ENCODE measurements at places on chromosomes 12 and 14.

DNA sequence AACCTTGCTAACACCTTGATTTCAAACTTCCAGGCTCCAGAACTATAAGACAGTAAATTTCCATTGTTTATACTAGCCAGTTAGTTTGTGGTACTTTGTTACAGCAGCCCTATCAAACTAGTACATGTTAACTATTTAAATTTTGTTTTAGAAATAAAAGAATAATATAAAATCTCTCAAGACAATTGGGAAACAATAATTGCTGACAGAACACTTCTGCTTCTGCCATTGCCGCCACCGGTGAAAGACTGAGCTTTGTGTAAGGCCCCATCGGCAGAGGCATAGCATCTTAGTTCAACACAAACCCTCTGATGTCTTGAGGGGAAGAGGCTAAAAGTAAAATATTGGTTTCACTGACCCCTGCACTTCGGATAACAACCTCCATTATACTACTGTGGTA lies 1607.1 kb upstream of the SEL1L start:
- DNase-seq: no peak

GRCh38 chr12:30874455-30875321 lies 51.9 kb upstream of the TSPAN11 start:
- no peak for DNase-seq

DNA sequence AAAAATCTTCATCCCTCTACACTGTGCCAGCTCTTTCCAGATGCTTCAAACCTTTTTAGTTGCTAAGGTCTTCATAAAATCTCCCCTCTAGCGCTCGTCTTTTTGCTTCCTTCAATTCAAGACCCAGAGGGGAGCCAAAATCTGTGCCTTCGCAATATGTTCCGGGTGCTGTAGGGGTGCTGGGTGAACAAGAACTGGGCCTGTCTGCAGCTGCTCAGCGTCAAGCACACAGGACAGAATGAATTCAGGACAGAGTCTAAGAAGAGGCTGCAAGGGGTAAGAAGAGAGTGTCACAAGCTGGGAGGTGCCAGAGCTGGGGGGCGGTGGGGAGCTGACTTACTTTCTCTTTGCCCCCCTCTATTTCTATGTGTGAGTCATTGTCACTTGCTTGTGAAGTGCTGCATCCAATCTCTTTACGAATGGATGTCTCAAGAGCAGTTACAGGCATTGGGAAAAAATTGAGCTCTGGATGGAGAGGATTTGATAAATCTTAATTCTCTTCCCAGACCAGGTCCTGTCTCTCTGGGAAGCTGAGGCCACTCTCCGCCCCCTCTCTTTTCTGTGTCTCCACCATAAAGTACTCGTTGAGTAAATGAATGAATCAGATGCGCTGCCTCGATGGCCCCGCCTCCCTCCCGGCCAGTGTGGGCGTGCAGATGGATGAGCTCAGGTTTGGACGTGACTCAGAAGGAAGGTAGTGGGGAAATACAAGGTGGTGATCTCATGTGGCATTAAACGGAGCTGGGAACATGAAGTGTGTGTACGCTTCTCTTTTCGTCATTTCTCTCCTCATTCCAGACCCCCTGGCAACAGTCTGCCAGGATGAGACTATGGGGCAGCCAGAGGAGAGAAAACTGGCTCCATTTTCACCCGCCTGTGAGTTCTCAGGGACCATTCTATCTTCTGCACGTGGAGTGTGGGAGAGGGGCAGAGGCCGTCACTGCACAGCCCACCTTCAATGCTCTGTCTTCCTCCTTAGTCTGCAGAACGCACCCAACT lies 91.3 kb downstream of the TSPAN9 start:
- peak; percentile 35 for DNase-seq

DNA sequence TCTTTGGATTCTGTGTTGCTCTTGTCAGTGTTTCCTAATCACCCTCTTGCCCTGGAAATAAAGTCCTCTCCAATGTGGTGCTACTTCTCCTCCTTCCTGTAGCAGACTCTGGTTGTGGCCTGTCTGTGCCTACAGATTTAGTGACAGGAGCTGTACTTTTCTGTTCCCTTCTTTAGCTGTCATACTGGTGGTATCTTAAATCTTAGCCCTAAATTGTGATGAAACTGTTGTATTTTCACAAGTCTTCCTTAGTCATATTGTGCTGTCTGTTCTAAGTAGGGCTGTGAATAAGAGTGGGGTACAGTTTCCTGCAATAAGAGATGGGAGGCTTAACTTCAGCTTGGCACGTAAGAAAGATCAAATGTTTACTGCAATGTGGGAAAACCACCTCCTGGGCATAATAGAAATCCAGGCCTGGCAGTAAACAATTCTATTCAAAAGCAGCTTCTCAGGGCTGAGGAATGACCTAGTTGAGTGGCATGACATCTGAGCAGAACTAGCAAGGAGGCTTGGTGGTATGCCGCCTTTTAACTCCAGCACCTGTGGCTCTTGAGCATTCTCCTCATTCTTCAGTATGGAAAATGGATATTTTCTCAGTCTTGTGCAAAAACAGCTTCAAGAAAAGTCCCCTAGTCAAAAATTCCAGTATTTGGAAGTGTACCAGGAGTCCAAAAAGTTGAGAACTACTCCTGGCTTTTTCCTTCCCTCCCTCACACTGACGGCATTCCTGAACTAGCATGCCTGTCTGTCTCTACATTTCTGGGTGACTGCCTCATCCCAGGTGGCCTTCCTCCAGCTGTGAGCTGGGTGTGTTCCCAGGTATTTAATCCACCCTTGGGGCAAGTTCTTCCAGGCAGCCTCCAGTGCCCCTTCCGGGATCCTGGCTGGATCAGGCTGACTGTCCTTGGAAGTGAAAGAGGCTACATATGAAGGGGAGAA lies 19.5 kb downstream of the ANO6 start:
- no peak for DNase-seq

GRCh38 chr12:71972441-71973074 lies 33.9 kb downstream of the TPH2 start:
- DNase-seq: no peak

DNA sequence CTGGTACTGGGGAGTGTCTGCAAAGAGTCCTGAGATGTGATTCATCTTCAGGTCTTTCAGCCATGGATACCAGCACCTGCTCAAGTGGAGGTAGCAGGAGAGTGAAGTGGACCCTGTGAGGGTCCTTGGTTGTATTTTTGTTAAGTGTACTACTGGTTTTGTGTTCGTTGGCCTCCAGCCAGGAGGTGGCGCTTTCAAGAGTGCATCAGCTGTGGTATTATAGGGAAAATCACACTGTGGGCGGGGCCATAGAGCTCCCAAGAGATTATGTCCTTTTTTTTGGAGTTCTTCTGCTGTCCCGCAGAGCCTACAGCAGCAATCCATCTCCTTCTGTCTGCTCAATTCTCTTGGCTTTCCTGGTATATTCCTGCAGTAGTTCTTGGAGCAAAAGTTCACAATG lies 66.8 kb downstream of the SPATA7 start:
- DNase-seq: no peak

DNA sequence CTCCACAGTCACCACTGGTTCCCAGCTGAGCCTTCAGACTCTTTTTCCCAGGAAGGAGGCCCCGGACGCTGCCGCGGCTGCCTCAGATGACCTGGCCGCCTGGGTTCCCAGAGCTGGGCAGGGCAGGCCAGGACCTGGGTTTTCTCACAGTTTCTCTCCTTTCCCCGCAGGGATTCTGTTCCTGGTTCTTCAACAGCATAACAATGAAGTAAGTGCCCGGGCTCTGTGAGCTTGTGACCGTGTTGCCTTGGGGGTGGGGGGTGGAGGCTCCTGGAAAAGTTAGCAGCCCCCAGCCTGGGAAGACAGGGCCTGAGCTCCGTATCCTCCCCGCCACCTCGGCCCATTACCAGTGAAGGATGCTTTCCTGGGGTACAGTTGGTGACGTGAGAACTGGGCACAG lies 43.7 kb downstream of the TMEM63C start:
- DNase-seq: no peak

DNA sequence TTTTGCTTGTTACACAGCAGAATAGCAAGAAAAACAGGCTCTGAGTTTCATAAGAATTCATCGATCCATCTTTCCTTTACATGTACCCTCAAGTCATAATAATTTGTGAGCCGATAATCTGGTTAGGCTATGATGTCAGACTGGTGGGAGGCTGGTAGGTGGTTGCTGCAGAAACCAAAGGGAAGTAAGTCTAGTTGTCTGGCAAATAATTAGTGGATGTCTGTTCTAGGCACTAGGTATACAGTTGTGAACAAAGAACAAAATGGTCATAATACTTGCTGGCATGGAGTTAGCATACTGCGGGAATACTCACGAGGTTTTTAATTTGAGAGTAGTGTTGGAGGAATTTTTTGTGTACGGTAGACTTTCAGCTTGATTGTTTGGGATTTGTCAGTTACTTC lies 8.8 kb downstream of the SUSD6 start:
- no peak for DNase-seq

- DNase-seq: no peak
These were observed 10.0 kb downstream of the CAPZA3 start for GRCh38 chr12:18747895-18748294.

DNA sequence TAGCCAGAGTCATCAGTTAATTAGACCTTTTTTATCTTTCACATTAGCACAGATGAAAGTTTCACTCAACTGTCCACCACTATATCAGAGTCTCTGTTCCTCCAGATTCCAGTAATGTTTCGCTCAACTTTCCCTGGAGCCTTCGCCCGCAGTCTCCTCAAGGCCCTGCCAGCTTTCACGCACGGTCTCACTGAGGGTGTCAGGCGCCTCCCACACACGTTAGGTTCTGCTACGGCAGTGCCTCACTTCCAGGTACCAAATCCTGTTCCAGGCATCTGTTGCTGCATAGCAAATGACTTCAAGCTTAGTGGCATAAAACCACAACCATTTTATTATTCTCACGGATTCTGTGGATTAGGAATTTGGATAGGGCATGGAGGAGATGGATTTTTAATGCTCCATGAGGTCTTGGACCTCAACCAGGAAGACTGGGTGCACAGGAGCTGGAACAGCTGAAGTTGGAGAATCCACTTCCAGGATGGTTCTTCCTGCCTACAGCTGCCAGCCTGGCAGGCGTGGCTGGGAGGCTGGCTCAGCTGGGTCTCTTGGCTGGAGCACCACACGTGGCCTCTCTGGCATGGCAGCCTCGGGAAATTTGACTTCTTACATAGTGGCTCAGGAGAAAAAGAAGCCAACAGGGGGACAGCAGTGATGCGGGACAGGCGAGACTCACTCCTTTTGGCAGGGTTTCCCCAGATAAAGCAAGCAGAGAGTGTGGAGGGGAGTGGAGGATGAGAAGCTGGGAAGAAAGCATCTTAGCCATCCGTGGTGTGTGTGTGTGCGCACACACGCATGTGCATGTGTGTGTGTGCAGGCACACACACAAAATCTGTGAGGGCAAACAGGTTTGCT lies 21.3 kb upstream of the BCDIN3D start:
- DNase-seq: no peak

- DNase-seq: no peak
These were observed 38.5 kb upstream of the RIN3 start for GRCh38 chr14:92475037-92475436.

GRCh38 chr14:47365233-47365632 lies 310.2 kb downstream of the MDGA2 start:
- DNase-seq: no peak

DNA sequence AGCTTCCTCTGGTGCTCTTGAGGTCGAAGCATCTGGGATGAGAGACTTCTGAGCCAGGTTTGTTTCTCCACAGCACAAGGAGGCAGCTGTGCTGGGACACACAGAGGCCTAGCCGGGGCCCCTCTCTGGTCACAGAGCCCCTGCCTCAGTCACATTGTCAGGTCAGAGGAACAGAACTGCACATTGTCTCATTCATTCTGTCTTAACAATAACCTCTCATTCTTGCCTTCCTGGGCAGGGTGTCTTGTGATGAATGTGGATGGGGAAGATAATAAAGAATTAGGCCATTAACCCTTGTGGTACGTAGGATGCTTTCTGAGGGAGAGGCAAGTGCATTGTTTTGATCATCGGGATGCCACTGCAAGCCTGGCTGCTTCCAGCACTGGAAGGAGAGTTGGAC lies 29.8 kb downstream of the FNTB start:
- DNase-seq: no peak

DNA sequence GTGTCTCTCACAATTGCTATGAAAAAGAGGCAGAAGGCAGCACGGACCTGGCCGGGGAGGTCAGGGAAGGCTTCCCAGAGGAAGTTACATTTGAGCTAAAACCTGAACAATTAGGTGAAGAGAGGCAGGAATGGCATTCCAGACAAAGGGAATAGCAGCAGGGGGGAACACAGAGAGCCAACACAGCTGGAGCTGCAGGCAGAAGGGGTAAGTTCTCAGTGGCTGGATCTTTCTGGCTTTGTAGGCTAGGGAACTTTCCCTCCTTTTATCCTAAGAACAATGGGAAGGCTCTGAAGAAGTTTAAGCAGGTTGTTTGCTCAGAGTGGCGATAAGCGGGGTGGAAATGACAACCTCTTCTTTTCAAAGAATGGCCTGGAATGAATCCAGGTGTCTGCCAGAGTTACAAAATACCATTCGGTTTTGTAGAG lies 100.0 kb downstream of the PRIMA1 start:
- no peak for DNase-seq

- no peak for DNase-seq
These were observed 2.7 kb downstream of the DEGS2 start for GRCh38 chr14:100156776-100157175.

- DNase-seq: no peak
These were observed 6.5 kb downstream of the CLEC12B start for GRCh38 chr12:10016881-10017280.

DNA sequence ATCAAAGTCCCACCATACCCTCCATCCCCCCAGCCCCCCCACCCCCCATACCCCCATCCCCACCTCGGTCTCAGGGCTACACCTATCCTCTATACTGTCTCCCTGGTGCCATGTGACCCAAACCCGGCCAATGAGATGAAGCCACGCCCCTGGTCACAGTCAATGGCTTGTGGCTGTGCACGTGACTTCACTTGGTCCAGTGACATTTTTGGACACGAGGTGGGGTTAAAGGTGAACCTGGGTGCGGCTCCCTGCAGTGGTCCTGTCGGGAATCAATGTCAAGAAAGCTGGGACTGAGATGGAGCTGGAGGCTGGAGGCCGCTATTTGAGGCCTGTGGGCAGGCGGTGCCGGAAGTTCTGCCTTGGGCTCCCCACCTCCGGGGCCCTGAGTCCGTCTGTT lies 100.7 kb upstream of the MAP1LC3B2 start:
- no peak for DNase-seq

DNA sequence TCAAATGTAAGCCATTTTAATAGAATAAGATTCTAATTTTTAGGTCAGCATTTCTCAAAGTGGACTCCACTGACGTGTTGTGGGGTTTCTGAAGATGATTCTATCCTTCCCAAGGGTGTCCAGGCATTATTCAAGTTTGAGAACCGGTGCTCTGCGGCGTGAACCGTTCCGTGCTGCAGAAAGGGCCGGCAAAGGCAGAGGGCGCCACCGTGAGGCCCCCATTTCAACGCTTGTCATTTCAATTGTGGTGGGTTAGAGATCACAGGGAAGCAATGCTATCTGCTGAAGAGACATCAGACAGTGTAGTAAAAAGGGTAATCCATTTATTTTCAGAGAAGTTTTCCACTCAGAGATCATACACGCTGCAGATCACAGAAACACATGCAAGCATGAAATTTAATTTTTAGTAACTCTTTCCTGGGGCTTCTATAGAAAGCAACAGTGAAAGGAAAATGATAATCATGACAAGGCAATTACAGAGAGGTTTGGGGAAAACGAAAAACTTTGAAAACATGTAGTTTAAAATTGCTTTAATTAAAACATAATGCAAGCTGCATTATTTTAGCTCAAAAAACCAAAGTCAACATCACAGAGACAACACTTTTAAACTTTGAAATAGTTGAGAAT lies 201.7 kb downstream of the EXOC5 start:
- peak; percentile 48 for DNase-seq

- no peak for DNase-seq
These were observed 170.9 kb downstream of the MSRB3 start for GRCh38 chr12:65449400-65449799.

GRCh38 chr14:21902561-21903181 lies 229.1 kb upstream of the OR4E1 start:
- peak; percentile 48 for DNase-seq

- no peak for DNase-seq
These were observed 8.3 kb downstream of the REC8 start for GRCh38 chr14:24179961-24180796.

All from activated T-cell treated with anti-CD3 and anti-CD28 coated beads, Interleukin-2, amount 50 U/mL, for 24 hours (primary cell).